Stimulated activated CD4-positive, alpha-beta T cell treated with anti-CD3 and anti-CD28 coated beads, Interleukin-2, amount 100 ng/mL, for 48 hours (primary cell): ENCODE measurements at places on chromosomes 2 and 18.

GRCh38 chr18:50679056-50679455, 119.2 kb downstream of the MAPK4 start:
- DNase-seq, result no peak

- DNase-seq, result no peak
These were observed 43.2 kb upstream of the LOXHD1 start for GRCh38 chr18:46700066-46700824.

GRCh38 chr18:42922363-42922762, 193.1 kb downstream of the RIT2 start:
- DNase-seq, result no peak

DNA sequence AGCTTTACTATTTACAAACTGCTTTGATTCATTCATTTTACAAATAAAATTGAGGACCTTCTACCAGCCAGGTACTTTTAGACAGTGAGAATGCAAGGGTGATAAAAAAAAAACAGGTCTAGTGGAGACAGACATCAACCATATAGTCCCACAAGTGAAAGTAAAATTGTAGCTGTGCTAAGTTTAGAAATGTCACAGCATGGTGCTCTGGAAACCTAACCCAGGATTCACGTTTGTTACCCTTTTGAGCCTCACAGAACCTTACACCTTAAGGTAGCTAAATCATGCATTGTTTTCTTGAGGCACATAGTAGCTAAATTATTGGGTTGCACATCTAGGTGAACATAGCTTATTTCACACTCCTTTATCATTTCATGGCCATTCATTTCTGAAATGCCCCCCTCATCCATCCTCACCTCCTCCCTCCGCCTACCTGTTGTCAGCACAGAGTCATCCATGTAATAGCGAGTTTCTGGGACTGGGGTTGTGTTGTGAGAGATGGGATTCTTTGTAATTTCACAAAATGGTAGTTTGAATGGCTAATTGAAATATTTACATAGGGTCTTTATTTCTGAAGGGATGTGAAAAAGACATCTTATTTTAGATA, 7.1 kb downstream of the MTA3 start:
- DNase-seq, result no peak

GRCh38 chr2:64943387-64944150, 45.6 kb upstream of the SLC1A4 start:
- DNase-seq, result no peak

DNA sequence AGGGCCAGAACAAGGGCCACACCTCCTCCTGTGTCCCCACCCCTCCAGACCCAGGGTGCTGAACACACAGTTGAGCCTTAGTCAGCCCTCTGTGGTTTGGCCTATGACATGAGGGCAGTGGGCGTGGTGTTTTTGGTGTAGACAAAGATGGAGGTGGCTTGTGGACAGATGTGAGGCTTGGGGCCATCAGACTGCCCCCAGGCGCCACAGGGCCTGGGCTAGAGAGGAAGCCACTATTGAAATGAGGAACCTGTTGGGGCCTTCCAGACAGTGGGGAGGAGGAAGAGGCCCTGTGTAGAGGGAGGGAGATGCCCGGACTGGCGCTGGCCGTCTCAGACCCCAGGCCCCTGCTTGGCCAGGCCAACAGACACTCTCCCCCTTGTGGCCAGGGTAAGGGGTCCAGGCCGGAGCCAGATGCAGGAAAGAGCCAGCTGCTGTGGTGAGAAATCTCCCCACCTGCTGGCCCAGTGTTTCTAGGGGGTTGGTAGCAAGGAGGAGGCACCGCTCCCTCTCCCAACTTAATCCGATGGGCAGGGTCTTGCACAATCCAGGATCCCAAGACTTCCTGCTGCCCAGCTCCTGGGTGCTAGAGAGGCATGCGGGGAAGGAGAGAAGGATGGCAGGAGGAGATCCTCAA, 53.8 kb downstream of the SMAD7 start:
- no peak for DNase-seq

- no peak for DNase-seq
These were observed 17.2 kb upstream of the ASB1 start for GRCh38 chr2:238409341-238410199.

- no peak for DNase-seq
These were observed 7.7 kb upstream of the PARD6G start for GRCh38 chr18:80254971-80255500.

DNA sequence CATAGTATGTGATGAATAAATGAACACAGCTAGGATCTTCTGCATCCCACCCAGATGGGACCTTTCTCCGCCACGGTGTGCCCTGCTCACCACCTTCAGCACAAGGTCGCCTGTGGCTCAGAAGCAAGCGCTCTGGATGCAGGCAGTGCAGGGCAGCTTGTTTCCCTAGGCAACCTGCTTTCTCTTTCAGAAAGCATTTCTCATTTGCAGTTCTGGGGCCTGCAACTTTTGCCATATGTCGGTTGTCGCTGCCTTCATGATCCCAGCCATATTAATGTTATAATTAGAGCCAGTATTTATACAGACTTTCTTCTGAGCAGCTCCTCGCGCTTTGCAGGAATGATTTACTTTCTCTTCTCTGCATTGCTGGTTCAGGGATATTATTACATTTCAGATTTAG, 692.8 kb downstream of the RNF144A start:
- DNase-seq, result no peak

DNA sequence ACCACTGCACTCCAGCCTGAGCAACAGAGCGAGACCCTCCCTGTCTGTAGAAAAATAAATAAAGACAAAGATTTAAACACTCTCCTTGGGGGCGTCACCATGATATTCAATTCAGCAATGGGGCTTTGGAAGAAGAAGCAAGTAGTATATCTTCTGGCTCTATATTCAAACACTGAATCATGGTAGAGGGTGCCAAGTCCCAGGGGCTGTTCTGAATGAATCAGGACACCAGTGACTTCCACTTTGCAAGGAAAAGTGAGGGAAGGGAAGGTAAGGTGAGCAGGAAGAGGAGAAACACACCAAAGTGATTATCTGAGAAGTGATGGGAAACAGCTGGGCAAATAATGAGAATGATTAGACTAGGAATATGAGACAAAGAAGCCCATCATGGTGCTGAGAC, 80.5 kb downstream of the AAK1 start:
- no peak for DNase-seq

- no peak for DNase-seq
These were observed 109.7 kb downstream of the FOXI3 start for GRCh38 chr2:88342749-88343148.
